ENCODE measurements at places on chromosomes 4 and X.

DNA sequence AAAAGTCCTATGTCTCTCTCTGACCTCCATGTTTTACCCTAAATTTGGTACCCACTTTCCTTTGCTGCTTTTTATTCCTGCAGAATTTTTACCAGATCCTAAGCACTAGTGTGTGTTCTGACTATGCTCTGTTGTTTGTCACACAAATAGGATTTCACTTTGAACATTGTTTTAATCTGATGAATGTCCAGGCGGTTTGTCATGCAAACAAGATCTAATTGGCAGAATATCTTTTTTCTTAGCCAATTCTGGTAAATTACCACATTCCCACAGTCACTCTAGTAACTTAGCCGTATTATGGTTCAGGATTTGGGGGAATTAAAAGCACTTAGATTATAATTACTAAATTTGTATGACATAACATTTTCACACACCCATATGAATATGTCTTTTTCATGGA lies 557.2 kb upstream of the BOD1L1 start:
- DNase-seq: no peak

DNA sequence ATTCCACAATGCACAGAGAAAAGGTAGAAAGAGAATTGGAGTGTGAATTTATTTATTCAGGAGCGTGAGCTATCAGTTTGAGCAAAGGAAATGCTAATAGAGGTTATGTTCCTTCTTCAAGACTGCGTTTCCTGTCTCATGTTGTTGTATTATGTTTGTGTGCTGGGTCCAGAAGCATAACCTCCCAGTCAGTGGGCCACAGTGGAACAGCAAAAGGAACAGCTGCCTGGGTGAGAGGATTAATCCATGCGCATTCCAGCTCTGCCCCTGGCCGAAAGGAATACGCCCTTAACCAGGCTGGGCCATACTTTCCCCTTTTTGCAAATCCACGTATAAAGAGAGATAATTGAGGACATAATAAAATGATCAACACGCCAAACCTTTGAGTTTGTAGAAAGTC lies 32.4 kb upstream of the ARX start:
- DNase-seq: no peak

GRCh38 chr4:15882675-15883086 lies 55.9 kb downstream of the FGFBP1 start:
- DNase-seq: peak; percentile 53

DNA sequence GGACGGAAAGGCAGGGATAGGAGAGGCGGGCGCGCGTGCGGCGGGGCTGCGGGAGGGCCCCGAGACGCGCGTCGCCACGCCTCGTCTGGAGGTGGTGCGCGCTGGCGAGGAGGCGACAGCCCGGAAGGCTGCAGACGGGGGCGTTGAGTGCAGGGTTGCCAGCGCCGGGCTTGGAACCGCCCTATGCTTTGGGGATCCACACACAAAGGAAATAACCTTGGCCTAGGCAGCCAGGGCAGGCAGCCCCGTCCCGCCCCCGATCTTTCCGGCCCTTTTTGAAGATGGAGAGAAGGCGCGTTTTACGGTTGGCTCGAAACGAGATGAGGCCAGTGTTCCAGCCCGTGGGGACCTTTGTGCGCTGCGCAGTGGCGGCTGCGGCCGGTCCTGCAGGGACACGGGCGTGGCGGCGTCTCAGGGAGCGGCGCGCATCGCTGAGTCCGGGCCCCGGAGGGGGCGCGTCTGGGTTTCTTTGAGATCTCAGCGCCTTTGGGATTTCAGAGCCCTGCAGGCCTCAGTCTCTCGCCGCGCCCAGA lies 50.8 kb upstream of the TRIM2 start:
- DNase-seq: peak; percentile 74

DNA sequence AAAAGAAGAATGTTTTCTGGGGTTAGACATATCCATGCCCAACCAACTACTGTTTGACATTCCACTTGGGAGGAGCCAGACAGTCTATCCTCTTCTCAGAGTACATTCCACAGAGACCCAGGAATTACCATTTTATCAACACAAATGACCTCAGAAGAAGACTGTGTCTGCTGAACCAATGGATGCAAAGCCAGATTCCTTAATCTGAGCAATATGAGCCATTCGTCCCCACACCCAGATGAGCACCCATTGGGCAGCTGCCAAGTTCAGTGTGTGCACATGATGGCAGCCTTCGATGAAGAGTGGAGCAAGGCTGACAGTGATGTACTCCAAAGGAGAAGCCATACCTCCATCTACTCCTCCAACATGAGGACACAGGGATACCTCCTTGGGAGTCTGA lies 111.3 kb downstream of the ZNF674 start:
- no peak for DNase-seq

DNA sequence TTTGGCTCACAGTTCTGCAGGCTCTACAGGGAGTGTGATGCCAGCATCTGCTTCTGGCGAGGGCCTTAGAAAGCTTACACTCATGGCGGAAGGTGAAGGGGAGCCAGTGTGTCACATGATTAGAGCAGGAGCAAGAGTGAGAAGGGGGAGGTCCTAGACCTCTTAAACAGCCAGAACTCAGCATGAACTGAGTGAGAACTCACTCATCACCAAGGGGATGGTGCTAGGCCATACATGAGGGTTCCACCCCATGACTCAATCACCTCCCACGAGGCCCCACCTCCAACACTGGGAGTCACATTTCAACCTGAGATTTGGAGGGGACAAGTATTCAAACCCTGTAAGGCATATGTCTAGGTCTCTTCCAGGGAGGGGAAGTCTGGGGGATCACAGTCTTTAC lies 33.4 kb downstream of the SPRY1 start:
- peak; percentile 56 for DNase-seq

GRCh38 chr4:177187371-177187770 lies 122.3 kb upstream of the NEIL3 start:
- no peak for DNase-seq

All from stimulated activated CD8-positive, alpha-beta memory T cell treated with anti-CD3 and anti-CD28 coated beads, Interleukin-4, amount 100 ng/mL, for 48 hours (primary cell).